Fibroblast of skin of left quadriceps (primary cell): ENCODE measurements at places on chromosomes 4 and X.

GRCh38 chr4:105126311-105127169 is 20.1 kb upstream of the TET2 start:
- DNase-seq: no peak

DNA sequence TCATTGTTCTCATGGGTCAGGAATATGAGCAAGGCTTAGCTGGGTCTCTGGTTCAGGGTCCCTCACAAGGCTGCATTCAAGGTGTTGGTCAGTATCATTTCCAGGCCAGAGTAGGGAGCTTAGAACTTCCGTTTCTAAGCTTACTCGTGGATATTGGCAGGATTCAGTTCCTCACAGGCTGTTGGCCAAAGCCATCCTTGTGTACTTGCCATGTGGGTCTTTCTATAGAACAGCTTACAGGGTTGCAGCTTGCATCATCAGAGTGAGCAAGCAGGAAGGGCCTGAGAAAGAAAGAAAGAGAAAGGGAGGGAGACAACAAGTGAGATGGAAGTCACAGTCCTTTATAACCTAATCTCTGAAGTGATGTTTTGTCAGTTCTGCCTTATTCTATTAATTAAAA is 5.1 kb upstream of the LIMCH1 start:
- DNase-seq: no peak

GRCh38 chrX:132900633-132901293 is 57.7 kb downstream of the HS6ST2 start:
- no peak for DNase-seq

DNA sequence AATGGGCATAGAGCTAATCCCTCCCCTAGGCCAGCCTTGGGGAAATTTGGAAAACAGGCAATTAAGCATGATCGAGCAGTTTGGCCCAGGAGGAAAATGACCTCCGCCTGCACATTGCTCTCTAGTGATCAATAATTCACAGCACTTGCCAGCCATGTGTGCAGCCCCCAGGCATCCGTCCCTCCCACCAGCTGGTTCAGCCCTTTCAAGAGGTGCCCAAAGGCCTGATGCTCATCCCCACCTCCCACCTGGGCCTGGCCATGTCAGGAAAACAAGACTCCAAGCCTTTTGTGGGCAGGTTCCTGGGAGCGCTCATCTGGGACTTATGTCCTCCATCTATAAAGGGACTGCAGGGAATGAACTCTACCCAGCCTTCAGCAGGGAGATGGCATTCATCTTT is 17.5 kb upstream of the PPP2R2C start:
- DNase-seq: no peak

GRCh38 chr4:41882625-41883347 is 52.4 kb upstream of the TMEM33 start:
- no peak for DNase-seq

DNA sequence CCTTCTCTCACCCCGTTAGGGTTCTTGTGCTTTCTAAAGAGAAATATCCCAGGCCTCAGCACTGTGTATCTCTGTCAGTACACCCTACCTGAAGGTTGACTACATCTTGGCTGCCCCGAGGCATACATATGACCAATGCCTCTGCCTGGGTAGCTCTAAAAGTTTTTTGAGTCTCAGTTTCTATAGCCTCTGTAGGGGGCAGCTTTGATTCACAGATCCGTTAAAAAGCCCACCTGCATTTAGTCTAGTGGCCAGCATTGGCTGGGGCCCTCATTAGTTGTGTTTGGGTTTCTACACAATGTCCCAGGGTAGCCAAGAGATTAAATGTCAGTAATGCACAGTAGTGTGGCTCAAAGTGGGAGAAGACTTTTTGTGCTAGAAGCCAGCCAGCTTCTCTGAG is 151.1 kb downstream of the CFAP299 start:
- DNase-seq: no peak

DNA sequence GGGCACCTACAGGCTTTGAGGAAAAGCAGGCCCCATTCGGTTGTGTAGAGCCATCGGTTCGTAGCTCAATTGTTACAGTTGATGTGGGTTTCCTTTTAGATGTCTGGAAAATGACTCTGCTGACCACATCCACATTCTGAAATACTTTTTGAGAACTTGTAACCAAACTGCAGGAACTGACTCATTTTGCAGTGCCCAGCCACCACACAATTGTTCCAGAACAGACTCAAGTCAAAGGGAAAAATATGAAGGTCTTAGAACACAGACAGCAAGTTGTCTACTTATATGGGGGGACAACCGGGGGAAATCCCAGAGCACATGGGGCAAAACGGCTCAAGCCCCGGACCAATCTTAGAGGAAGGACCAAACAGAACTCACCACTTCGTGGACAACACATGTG is 557.6 kb upstream of the DIPK2B start:
- DNase-seq: peak; percentile 77

- no peak for DNase-seq
These were observed 46.5 kb downstream of the SNX25 start for GRCh38 chr4:185255868-185256267.

DNA sequence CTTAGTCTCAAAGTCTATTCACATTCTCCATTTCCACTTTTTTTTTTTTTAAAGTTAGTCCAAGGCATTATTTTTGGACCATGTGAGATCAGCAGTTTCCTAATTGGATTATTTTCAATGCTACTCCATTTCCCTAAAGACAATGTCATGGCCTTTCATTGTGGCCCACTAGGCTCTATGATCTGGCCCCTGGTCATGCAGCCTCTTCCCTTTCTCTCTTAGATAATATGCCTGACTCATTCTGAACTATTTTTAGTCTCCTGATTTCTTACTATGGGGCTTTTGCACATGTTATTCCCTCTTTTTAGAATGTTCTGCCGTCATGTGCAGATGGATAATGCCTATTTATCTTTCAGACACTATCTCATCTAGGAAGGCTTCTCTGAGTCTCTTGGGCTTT is 157.3 kb downstream of the TMA16 start:
- DNase-seq: no peak

- DNase-seq: no peak
These were observed 78.6 kb downstream of the CAMK2D start for GRCh38 chr4:113682730-113683537.

GRCh38 chr4:110626532-110627153 is 3.8 kb upstream of the PITX2 start:
- DNase-seq: no peak

DNA sequence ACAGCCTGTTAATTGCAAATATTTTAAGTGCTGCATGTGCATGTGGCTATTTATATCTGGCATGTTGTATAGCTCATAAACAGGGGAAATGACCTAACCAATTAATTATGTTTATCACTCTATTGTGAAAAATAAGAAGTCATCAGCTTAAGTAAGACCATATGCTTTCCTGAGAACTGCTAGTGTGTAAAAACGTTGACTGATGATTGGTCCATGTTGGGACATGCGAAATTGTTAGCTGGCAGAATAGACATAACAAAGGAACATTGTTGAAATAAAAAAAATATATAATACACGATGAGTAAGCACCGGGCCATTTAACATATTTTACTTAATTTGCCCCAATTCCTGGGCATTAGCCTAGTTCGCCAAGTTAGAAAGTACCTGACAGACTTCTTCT is 207.5 kb downstream of the ANK2 start:
- DNase-seq: peak; percentile 82

GRCh38 chr4:186778134-186778533 is 54.5 kb upstream of the FAT1 start:
- DNase-seq: no peak

DNA sequence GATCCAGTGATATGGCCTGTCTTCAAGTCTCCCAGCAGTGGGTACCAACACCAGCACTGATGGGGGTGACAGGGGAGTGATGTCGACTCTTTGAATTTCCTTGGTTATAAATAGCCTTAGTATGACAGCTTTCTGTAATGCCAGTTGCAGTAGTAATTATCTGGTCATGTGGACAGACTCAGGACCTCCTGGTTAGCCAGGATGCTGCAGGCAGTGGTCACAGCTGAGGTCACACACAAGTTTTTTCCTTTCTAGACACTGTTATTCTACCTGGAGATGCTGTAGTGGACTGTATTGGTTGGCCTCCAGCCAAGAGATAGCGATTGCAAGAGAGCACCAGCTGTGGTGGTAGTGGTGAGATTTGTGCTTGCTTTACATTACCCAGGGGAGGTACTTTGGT is 63.6 kb downstream of the UPRT start:
- DNase-seq: no peak

GRCh38 chr4:178293601-178294000 is 851.4 kb upstream of the AGA start:
- no peak for DNase-seq

DNA sequence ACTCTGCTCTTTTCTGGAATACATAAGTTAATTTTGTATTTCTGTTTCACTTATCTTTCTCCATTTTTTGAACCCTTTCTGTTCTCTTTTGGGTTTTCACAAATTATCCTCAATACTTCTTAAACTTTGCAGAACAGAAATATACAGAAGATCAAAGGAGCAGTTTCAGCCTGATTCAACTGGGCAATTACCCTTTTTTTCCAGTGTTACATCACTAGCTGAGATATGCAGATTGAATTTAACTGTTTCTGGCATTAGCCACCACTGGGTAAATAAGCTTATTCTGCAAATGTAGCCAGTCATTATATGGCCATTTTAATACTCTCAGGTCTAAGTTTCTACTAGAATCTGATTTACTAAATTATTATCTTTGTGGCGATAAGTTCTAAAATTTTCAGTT is 66.9 kb upstream of the GRID2 start:
- no peak for DNase-seq

DNA sequence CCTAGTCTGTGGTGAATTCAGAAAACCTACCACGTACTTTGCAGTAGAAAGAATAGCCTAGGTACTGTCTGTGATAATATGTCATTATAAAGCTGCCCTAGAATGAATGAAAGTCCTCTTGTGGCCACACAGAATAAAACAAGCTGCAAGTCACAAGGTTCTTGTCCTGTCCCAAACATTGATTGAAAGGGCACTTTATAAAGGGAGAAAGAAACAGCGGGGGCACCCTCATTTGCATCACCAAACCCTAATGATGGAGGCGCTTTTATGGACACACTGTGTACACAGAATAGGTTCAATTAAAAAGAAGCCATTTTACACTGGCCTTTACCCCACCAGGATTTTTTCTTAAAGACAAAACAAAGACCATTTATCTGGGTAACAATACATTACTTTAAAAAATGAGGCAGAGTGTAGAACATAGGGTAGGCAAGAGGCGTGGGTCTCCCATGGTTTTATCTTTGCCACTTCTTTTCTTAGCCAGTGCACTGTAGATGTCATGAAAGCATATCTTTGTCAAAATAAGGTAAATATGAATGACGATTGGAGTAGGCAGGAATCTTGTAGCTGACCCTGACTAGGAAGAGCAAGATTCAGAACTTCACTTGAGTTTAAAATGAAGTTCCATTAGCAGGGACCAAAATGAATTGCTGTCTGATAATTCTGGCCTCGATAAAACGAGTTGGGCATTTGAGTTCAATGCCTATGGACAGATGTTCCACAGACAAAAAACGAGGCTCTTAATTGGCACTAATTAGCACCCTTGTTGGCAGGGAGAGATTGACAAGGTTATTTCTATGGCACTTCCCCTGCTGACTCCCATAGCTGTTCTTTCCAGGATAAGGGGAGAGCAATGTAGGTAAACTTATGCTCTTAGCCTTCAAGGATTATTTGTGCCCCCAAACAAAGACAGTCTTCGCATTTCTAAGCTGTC is 365.1 kb downstream of the AFF2 start:
- no peak for DNase-seq

DNA sequence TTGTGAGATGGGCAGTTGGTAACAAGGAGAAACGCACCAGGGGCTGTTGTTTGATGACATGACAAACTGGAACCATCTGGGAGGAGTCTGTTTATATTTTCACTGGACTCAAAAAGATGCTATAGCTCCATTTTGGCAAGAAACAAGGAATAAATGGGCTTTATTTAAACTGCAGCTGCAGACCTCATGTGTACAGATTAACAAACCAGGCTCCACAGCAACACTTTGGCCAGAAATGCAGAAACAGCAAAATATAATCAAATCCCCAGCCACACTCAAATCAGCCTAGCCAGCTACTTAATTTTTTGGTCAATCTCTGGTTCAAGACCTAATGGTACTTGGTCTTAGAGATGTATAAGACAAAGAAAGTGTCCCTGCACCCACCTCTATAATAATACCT is 52.7 kb downstream of the ASB9 start:
- no peak for DNase-seq

DNA sequence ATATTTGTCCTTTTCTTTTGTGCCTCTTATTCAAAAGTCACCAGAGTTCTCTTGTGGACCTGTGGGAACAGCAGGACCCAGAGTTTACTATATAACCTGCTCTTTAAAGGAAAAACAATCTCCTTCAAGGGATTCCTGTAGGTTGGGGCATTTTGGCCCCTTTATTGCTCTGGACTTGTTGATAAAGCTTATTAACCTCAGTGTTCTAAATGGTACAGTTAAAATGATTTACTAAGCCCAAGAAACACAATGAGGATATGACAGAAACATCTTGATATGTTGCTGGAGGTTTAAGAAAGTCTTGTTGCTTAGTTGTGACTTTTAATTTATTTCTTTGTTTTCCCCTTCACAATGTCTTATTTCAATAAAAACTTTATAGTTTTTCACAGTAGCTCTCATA is 46.8 kb downstream of the SLIT2 start:
- no peak for DNase-seq

GRCh38 chr4:152896811-152897210 is 39.3 kb upstream of the FHDC1 start:
- DNase-seq: peak; percentile 45

- DNase-seq: peak; percentile 85
These were observed 12.8 kb upstream of the LIMCH1 start for GRCh38 chr4:41525129-41525528.

DNA sequence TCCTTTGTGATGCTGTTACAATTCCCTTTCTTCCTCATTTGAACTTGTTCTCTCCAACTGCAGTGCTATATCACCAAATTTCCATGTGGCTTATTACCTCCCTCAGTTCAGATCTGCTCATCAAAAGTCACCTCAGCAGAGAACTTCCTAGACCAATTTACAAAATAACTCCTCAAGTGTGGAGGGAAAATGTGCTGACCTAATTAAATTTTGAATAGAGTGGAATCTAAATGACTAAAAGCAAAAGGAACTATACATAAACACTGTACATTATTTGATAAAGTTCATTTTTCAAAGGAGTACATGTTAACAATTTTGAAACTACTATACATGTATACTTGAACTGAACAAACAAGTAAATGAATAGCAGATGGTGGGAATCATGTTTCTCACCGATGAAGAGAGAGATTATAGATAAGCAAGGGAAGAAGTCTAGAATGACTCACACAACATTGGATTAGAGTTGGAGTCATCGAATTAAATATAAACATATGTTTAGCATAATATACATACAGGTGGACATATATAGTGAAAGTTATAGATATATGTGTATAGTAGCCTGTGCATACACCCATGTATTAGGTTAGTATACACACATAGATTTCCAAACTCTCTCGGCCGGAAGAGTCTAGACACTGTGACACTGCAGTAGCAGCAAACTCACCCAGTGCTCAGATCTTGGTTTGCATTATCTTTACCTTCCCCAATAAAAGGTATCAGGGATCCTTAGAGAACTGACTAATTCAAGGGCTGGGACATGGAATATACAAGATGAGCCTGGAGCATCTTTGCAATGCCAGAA is 318.7 kb downstream of the PCDH18 start:
- DNase-seq: peak; percentile 83

DNA sequence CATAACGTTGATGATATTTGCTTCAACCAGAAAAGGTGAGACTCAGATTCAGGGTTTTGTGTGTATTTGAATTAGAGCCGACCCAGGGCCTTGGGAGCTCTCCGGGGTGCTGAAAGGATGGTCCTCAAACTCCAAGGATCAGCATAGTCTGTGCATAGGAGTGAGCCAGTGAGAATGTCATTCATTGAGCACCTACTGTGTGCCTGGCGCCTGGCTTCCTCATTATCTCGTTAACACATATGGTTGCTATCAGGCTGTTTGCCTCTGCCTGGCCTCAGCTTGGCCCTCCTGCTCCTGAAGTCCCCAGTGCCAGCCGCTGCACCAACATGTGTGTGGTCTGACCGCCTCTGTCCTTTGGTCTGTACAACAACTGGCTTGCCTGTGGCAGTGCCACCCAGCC is 25.1 kb upstream of the JAKMIP1 start:
- no peak for DNase-seq
